ENCODE measurements at places on chromosomes 2 and 18.

DNA sequence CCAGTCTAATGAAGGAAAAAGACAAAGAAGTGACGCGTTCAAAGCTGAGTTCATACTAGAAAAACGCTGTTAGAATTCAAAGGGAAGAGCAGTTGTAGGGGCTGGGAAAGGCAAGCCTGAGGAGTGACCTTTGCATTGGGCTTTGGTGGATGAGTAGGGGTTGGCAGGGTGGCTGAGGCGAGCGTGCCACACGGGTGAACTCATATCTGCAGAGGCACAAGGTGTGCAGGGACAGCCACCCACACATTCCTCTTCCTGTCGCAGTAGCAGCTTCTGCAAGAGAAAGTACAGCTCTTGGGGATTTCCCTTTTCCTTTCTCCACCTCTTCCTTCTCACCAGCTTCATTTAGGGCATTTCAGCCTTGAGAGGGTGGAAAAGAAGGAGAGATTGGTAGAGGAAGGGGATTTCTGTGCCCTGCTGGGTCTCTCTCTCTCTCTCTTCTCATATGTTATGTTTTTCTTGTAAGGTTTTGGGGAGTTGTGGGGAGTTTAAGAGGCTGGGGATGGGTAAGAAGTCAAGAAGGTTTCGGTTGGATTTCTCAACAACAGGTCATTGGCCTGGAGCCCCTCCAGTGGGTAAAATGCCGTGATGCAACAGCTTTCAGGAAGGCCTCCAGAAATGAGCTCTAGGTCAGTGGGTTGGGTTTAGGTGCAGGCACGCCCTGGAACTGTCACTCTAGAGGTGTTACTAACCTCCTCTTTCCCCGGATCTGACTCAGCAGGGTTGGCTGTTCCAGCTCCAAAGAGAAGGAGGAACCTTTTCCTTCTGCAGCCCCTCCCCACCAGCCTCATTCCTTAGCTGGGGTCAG lies 40.1 kb downstream of the ODC1 start:
- DNase-seq, result no peak

GRCh38 chr2:236747426-236747825 lies 177.8 kb downstream of the ACKR3 start:
- DNase-seq, result no peak

GRCh38 chr18:3869848-3870247 lies 419.9 kb downstream of the TGIF1 start:
- no peak for DNase-seq

DNA sequence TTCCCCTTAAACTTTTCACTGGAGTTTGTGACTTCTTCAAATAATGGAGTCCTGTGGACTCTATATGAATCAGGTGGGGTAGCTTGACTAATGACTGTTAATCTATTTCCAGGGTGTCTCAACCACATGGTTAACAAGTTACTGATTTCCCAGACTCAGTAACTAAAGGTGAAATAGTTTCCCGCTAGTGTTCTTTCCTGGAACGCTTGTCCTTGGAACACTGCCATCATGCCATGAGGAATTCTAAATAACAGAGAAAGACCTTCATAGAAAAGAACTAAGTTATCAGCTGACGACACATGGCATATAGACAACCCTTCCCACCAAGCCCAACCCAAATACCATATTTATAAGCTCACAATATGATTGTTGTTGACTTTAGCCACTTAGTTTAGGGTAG lies 1027.9 kb upstream of the FAM98A start:
- peak; percentile 69 for DNase-seq

DNA sequence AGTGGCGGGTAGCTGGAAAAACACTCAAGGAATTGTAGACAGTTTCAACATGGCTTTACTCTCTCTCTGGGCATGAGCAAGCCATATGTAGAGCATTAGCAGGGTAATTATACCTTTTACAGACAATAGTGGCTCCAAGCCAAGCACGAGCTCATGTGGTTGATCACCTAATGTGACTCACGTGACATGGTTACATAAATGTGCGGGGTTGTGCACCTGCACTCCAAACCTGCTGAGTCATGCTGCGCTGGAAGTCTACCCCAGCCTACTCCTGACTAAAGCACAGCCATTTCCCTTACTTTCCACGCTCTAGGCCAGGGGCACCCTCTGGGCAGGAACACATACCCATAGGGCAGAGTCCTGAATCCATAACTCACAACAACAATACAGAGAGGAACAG lies 232.8 kb downstream of the MBD5 start:
- no peak for DNase-seq

GRCh38 chr2:221262651-221263050 lies 309.5 kb downstream of the EPHA4 start:
- DNase-seq, result no peak

- no peak for DNase-seq
These were observed 87.1 kb downstream of the DGKD start for GRCh38 chr2:233441161-233442027.

DNA sequence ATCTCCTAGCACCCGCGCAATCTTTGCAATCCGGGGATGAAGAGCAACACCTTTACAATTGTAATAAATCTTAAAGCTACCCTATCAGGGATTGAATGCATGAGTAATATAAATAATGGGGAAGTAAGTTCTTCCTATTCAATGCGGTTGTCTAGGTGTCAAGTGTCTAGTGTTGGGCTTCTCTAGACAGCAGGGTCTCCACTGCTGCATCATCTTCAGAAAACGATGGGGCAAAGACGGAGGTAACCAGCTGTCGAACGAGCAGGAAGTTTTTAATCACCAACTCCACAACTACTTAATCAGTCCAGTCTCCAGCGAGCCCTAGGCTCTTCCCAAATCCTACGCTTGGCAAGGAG lies 573 bp downstream of the STAM2 start:
- DNase-seq, result no peak

- DNase-seq, result no peak
These were observed 821 bp upstream of the EPHA4 start for GRCh38 chr2:221572821-221573429.

- no peak for DNase-seq
These were observed 28.4 kb downstream of the E2F6 start for GRCh38 chr2:11437602-11438001.

GRCh38 chr18:49842656-49843055 lies 29.3 kb upstream of the ACAA2 start:
- DNase-seq, result no peak

DNA sequence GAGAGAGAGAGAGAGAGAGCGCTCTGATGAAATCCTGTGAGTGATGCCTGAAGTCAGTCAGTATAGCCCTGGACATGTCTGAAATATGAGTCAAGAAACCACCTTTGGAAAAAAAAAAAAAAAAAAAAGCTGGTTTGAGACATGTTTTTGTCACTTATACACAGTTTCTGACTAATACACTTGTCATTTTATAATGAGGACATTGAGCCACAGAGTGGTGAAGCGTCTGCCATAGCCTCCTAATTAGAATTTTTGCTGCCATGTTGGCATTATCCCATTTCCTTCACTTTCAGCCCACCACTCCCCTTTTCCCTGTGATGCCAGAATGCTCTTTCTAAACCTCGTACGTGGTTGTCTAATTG lies 15.7 kb upstream of the MYO3B start:
- DNase-seq, result no peak

DNA sequence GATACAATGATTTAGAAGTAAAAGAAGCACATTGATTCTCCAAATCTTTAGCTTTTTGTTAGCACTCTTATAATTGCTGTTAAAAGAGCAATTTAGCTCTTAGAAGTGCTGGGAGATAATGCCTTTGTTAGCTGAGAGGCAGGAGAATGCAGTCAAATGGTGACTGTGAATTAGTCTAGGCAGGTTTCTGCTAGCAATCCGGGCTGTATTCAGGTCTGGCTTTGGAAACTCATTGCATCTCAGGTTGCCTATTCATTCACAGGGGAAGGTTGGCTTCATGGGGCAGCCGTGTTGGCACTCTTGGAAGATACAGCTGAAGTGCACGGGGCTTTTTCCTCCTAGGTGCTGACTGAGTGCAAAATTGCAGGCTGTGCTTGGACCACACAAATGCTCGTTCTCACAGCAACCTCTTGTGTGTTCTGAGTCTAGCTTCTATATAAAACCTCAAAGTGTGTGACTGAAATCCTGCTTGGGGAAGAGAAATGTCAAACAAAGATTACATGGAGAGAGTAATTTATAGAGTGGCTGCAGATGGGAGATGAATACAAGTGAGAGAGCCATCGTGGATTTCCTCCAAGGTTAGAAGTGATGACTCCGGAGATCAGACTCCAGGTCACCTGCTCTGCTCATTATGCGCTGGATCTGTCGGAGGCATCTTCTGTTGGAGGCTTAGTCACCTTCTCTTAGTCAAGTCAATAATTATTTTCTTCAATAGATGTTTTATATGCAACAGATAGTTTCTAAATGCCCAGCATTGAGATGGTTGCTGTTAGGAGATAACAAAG lies 167.8 kb downstream of the PMAIP1 start:
- no peak for DNase-seq

DNA sequence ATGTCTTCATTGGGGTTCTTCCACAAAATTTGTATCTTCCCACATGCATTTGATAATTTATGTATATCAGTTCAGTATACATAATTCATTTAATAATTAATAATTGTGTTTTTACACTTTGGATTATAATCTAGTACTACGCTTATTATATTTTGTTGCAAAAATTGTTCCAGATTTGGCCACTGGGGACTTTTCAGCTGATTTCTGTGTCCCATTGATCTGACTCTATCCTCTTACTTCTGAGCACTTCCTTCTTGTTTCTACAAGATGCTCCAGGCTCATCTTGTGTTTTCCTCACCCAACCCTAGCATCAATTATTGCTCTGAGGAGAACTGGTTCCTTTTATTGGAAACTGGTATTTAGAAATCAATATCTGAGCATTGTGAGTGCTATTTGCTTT lies 215.3 kb upstream of the CDH19 start:
- no peak for DNase-seq

- no peak for DNase-seq
These were observed 69.3 kb downstream of the TMEM247 start for GRCh38 chr2:46548521-46549144.

- DNase-seq, result no peak
These were observed 88.5 kb upstream of the TACR1 start for GRCh38 chr2:75287624-75288316.

DNA sequence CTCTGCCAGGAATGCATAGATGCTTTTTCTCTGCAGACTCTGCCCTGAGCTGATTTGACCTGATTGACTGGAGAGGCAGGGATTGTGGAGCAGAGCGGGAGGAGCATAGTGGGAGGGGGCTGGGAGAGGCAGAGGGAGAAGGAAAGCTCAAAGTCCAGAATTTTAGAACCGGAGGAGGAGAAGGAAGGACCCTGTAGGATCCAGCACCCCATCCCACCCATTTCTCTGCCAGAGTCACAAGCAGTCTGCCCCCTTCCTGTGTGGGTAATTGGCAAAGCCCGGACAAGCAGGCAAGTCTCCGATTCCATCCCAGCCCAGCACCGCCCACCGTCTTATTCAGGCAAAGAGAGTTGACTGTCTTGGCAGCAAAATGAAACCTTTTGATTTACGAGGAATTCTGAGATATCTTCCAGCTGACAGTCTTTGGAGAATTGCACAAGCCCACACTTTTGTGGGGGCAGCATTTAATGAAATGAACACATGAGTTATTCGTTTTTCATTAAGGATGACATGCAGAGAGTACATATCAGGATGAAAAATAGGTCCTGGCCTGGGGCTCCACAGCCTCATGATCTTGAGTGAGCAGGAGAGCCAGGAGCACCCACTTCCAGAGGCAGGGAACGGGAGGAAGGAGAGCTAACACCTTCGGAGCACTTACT lies 103.1 kb downstream of the MCFD2 start:
- peak; percentile 59 for DNase-seq

GRCh38 chr2:73859721-73860586 lies 31.2 kb downstream of the STAMBP start:
- no peak for DNase-seq

DNA sequence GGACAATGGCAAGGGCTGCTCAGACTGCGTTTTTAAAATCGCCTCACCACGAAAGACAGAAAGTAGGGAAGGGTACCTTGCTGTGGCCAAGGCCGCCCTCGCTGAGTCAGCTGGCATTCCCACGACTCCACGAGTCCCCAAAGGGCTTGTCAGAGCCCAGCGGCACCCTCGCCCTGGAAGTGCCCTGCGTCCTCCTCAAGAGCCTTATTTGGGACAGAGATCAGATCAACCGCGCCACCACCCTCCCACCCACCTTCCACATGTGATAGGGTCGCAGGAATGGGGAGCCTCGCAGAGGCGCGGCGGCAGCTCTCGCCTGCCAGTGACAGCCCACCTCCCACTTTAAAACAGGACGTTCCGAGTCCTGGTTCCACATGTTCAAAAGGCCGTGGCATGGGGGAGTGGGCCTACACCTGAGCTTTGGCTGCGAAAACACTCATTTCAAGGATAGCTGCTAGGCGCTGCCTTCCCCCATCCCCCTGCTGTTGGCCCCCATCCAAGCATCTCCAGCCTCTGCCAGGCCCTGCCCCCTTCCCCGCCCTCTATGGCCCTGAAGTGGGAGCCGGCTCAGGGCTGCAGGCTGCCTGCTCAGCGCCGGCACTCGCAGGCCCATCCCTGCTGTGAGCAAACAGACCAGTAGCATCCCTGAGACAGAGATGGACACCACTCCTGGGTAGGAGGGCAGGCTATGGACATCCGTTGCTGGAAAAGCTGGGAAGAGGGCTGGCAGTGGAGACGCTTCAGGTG lies 38.1 kb upstream of the ARHGEF4 start:
- no peak for DNase-seq

DNA sequence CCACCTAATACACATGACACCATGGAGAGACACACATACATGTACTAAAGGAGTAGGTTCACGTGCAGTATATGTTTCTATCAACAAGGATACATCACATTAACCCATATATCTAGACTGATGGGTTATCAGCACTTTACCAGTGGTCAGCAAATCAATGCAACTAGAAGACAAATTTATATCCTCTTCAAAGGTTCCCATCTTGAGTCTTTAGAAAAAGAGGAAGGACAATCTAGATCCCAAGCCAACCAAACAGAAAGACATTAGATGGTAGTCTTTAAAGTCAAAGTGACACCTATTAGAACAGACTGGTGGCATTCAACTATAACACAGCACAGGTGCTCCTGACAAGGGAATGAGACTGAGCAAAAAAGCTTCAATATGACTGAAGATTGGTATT lies 13.8 kb upstream of the SERTAD2 start:
- DNase-seq, result no peak

DNA sequence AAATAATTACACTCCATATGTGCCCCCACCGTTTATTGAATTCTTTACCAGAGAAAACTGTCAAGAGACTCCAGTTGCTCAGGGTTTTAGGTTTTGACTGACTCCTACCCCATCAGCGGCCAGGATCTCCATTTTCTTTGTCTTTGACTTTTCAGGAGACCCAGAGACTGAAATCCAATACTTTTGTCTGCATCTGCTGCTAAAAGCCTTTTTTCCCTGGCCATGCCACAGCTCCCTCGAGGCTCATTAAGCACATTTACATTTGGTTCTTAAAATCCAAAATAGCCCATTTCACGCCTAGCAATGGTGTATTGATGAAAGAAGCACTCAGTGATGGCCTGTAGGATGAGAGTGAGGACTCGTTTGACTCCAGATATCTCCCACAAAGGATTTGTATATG lies 332.6 kb upstream of the ACVR2A start:
- DNase-seq, result no peak
